Body of pancreas (tissue), 4 donors: ENCODE measurements at places on chromosomes 13 and 19.

DNA sequence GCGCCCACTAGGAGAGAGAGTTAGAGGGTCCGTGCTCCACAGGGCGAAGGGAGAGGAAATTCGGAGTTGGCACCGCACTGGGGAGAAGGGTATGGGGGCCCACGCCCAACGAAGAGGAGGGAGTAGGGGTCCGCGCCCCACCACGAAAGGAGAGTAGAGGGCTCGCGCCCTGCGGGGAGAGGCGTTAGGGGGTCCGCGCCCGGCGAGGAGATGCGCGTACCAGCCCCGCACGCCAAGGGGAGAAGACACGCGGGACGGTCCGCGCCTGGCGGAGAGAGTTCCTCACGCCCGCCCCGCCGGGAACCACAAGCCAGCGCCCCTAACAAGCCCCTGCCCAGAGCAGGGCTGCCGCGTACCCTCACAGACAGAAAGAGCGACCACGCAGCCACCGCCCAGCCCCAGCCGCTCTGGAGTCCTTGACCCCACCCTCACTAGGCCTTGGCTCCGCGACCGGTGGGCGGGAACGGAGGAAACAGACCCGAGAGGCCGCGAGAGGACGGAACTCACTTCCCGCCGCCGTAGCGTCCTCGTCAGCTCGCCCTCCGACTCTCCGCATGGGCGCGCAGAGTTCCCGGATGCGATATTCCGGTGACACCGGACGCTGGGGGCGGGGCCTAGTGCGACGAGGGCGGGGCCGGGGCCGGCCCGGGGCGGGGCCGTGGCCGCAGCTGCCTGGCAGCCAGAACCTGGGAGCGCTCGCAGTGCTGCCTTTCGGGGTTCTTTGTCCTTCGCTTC lies 20.0 kb upstream of the ZSCAN18 start:
- no peaks in the 10 kb centered on the region for H3K4me1 ChIP-seq
- H3K27ac ChIP-seq = no peak overlapping the region
- H3K36me3 ChIP-seq = no peaks in the 10 kb centered on the region
- H3K27me3 ChIP-seq = peaks cover 3% of the 10 kb centered on the region

DNA sequence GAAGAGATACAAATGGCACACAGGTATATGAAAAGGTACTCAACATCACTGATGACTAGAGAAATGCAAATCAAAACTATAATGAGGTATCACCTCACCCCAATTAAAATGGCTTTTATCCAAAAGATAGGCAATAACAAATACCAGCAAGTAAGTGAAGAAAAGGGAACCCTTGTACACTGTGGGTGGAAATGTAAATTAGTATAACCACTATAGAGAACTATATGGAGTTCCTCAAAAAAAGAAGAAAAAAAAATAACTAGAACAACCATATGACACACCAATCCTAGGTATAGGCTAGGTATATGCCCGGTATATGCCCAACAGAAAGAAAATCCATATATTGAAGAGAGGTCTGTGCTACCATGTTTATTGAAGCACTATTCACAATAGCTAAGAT lies 150.9 kb downstream of the VWA8 start:
- no peak overlapping the region for H3K4me3 ChIP-seq
- DNase-seq = no peak
- peaks cover 10% of the 10 kb centered on the region for H3K4me1 ChIP-seq
- H3K27me3 ChIP-seq = no peaks in the 10 kb centered on the region

DNA sequence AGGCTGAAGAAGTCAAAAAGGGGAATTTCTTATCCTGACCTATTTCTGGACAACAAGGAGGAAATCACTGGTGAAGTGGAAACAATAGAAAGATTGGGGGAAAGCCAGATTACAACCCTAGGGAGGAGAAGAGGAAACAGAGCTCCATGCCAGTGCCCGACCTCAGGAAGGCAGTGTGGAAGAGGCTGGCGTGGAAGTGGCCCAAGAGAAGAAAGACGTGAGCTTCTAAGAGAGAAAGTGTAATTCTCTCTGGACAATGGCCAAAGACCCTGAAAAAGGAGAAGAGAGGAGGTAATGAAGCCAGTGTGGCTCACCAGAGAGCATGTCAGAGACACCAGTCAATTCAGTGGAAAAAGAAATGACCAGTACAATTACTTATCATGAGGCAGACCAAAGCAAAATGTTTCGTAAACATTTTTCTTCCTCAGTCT lies 52.6 kb upstream of the URAD start:
- H3K4me1 ChIP-seq = no peaks in the 10 kb centered on the region
- no peaks in the 10 kb centered on the region for H3K36me3 ChIP-seq
- H3K27ac ChIP-seq = no peak overlapping the region
- no peak overlapping the region for H3K4me3 ChIP-seq
- DNase-seq = peak; percentile 9

GRCh38 chr19:34366738-34367623 lies 2.0 kb downstream of the GPI start:
- peaks cover 21% of the 10 kb centered on the region for H3K4me1 ChIP-seq
- no peaks in the 10 kb centered on the region for H3K27me3 ChIP-seq
- H3K4me3 ChIP-seq = no peak overlapping the region

DNA sequence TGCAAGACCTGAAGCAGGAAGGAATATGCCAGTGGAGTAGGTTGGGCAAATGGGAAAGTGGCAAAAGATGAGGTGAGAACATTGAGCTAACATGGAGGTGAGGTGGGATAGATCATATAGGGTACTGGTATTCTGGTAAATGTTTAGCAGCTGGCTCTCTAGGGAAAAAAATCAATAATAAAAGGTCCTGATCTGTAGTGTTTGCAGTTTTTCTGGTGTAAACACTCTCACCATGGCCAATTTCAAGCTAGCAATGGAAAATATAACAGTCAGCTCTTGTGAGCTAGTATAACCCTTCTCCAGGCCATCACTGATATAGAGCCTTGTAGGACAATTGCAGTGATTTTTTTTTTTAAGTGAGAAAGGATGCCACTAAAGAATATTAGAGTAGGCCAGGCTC lies 31.3 kb downstream of the RFC3 start:
- no peak overlapping the region for H3K4me3 ChIP-seq
- H3K36me3 ChIP-seq = no peaks in the 10 kb centered on the region
- H3K27me3 ChIP-seq = no peaks in the 10 kb centered on the region

DNA sequence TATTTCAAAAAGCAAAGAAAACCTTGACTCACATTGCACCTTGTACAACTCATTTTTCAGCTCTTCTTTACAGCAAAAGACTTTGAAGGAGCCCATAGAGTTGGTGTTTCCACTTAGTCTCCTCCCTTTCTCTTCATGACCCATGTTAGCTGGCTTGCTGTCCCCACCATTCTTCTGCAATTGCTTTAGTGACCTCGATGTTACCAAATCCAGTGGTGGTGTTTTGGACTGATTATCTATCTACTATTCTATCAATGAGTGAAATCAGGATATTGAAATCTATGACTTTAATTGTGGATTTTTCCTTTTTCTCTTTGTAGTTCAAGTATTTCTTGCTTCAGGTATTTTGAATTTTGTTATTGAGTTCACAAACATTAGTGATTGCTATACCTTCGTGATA lies 197.3 kb downstream of the GPC5 start:
- H3K4me1 ChIP-seq = no peaks in the 10 kb centered on the region
- H3K27ac ChIP-seq = no peak overlapping the region
- H3K27me3 ChIP-seq = no peaks in the 10 kb centered on the region
- H3K4me3 ChIP-seq = no peak overlapping the region
- DNase-seq = no peak

DNA sequence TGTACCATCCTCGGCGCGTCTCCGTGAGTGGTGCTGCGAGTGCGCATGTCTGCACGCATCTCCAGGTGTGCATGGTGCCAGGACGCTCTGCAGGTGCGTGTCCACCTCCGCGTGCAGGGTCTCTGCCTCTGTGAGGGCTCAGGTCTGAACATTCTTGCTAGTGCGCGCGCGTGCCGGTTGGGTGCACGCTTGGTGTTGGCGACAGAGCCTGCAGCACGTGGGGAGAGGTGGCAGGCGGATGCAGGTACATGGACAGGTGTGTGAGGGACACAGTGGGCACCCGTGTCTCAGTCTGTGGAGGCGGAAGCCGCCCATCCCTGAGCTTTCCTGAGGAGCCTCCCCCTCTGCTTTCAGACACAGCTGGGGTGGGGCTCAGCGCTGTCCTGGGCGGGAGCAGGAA lies 4.9 kb upstream of the OR10H2 start:
- no peak overlapping the region for H3K27ac ChIP-seq
- H3K4me1 ChIP-seq = no peaks in the 10 kb centered on the region
- no peaks in the 10 kb centered on the region for H3K36me3 ChIP-seq
- H3K4me3 ChIP-seq = no peak overlapping the region
- DNase-seq = no peak

DNA sequence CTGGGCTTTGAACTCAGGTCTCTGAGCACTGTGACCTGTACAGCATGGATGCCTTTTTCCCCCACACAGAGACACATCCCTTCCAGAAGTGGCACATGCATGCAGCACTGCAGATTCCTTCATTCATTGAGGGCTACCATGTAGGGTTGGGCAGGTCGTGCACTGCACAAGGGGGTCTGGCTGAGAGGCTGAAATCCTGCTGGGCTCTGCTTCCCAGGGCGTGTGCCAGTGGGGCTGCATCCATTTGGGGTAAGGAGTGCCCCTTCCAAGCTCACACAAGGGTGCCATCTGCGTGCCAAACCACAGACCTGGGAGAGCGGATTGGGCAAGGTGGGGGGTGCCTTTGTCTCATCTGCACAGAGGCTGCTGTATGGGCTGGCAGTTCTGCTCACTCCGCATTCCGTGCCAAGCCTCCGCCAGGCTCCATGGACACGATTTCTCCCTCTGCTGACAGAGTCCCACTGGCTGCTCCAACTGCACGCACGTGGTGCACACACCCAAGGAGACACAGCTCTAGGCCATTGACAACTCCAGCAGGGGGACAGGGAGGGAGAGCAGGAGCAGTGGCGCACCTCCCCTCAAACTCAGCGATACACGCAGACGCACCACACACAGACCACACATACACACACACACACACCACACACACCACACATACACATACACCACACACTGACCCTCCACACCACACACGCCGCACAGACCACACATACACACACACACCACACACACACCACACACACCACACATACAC lies 4.5 kb upstream of the SHISA7 start:
- H3K4me3 ChIP-seq = no peak overlapping the region
- no peak for DNase-seq
- H3K36me3 ChIP-seq = no peaks in the 10 kb centered on the region
- H3K4me1 ChIP-seq = peaks cover 14% of the 10 kb centered on the region

GRCh38 chr13:75932636-75933035 lies 296.5 kb downstream of the LMO7 start:
- no peak overlapping the region for H3K27ac ChIP-seq
- H3K4me1 ChIP-seq = no peaks in the 10 kb centered on the region
- no peak for DNase-seq
- no peaks in the 10 kb centered on the region for H3K27me3 ChIP-seq
- H3K4me3 ChIP-seq = no peak overlapping the region

DNA sequence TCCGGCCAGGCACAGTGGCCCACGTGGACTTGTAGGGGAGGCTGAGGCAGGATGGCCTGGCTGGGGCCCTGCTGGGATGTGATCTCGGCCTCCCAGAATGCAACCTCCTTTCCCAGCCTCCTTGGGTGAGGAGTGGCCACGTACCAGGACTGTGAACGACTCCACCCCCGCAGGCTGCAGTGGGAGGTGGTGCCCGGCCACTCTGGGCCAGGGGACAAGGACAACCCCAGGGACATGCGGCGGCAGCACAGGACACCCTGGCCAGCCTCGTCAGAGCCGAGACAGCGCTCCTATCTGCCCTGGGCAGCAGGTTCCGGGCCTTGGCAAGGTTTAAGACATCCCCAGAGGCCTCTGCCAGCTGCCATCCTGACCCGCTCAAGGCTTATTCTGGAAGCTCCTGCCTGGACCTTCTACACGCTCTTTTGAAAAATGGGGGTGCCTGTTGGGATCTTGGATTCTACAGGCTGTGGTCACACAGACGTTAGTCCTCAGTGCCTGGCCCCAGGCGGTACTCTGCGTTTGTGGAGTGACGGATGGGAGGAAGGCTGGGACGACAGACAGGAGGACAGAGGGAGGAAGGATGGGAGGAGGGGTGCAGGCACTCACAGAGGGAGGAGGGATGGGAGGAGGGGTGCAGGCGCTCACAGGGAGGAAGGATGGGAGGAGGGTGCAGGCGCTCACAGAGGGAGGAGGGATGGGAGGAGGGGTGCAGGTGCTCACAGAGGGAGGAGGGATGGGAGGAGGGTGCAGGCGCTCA lies 19.9 kb upstream of the CACTIN start:
- no peak overlapping the region for H3K27ac ChIP-seq
- DNase-seq = no peak
- no peaks in the 10 kb centered on the region for H3K27me3 ChIP-seq
- peaks cover under 1% of the 10 kb centered on the region for H3K36me3 ChIP-seq
- no peak overlapping the region for H3K4me3 ChIP-seq
- H3K4me1 ChIP-seq = no peaks in the 10 kb centered on the region

GRCh38 chr19:24004166-24004565 lies 82.8 kb upstream of the ZNF254 start:
- H3K4me3 ChIP-seq = no peak overlapping the region
- H3K27ac ChIP-seq = no peak overlapping the region
- H3K27me3 ChIP-seq = no peaks in the 10 kb centered on the region
- no peaks in the 10 kb centered on the region for H3K36me3 ChIP-seq
- H3K4me1 ChIP-seq = no peaks in the 10 kb centered on the region

GRCh38 chr19:6801485-6802086 lies 29.1 kb downstream of the VAV1 start:
- H3K4me3 ChIP-seq = no peak overlapping the region
- DNase-seq = peak; percentile 49

DNA sequence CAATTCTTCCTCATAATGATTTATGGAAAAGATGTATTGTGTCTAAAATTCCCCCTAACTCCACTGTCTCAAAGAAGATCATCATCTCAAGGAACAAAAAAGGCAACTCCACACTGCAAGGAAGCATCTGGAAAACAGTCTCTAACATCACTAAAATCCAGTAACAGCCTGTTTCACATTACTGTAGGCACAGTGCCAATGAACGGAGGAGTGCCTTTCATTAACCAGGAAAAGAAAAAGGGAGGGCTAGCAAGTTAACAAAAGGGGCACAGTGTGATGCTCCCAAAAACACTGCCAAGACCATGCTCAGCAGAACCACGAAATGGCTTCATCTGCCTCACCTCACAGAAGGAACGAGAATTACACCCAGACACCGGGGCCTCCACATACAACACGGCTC lies 8.5 kb downstream of the TMTC4 start:
- no peak overlapping the region for H3K27ac ChIP-seq
- no peak overlapping the region for H3K4me3 ChIP-seq
- DNase-seq = no peak
- H3K27me3 ChIP-seq = no peaks in the 10 kb centered on the region

DNA sequence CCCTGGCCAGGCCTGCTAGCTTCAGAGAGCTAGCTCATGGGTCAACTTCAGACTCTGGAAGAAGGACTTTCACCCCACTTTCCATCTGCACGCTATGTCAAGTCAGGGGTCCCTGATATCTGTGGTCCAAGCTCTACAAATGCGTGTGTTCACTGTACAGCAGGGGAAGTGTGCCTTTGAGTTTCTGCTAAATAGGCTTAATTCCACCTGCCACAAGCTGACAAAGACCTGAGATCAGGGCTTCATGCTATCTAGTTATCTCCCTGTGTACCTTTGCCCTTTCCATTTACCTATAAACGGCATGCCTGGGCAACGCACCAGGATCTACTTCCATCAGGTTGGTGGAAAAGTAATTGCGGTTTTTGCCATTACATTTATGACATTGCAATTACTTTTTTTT lies 10.7 kb upstream of the SULT2A1 start:
- H3K27me3 ChIP-seq = no peaks in the 10 kb centered on the region
- no peaks in the 10 kb centered on the region for H3K36me3 ChIP-seq
- DNase-seq = no peak
- no peak overlapping the region for H3K4me3 ChIP-seq
- H3K4me1 ChIP-seq = peaks cover 7% of the 10 kb centered on the region

GRCh38 chr19:54473071-54473891 lies at the start of gene CDC42EP5:
Gene CDC42EP5 (minus strand): TSS chr19:54473296. CDS start chr19:54465547, 7,749 bp downstream.
- no peaks in the 10 kb centered on the region for H3K36me3 ChIP-seq
- peaks cover 44% of the 10 kb centered on the region for H3K4me1 ChIP-seq
- H3K27ac ChIP-seq = peak within 1 kb of the TSS; percentile 82
- H3K4me3 ChIP-seq = no peak within 1 kb of the TSS
